ENCODE measurements at places on chromosomes 5 and 9.
A peak's percentile ranks its signal among the peaks of the same experiment; 100 is the strongest.

GRCh38 chr5:87278590-87279100 is 11.0 kb downstream of the RASA1 start:
- DNase-seq: no peak

GRCh38 chr9:107281922-107282667 is 984 bp upstream of the RAD23B start:
- no peak for DNase-seq

- no peak for DNase-seq
Observed at GRCh38 chr5:131473731-131474130, 161.3 kb downstream of the RAPGEF6 start.

DNA sequence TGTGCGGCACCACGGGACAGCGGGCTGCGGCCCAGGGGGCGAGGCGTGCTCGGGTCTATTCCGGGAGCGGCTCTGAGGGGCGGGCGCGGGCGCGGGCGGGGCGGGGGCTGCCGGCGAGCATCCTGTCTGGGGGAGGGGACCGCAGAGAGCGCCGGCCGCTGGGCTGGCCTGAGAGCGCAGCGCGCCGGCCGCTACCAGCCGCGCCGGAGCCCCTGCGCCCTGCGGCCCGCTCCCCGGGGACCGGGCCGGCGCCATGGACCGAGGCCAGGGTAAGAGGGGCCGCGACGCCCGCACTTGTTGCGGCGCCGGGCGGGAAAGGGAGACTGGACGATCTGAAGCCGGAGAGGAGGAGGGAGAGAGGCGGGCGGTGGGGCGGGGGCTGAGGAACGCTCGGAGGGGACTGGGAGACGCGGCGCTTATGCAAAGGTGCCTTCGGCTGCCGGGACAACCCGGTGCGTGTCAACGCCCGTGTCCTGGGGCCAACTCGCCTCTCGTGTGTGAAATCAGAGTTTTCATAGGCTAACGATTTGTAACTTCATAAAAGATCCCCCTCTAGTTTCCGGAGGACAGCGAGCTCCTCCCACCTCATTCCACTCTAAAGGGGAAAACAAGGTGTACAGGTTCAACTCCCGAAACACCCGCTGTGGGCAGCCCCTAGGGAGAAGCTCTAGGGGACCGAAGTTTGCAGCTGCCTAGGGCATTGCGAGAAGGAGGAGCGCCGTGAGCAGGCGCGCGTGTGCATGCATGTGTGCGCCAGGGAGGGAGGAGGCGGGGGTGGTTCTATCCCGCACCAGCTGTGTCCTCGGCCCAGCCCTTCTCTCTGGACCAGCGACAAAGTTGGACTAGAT is at the start of gene AFAP1L1:
AFAP1L1 (plus strand) TSS at position 144 of the 848 bp plus-strand sequence; CDS start at position 254, 110 bp downstream.
- no peak for DNase-seq

DNA sequence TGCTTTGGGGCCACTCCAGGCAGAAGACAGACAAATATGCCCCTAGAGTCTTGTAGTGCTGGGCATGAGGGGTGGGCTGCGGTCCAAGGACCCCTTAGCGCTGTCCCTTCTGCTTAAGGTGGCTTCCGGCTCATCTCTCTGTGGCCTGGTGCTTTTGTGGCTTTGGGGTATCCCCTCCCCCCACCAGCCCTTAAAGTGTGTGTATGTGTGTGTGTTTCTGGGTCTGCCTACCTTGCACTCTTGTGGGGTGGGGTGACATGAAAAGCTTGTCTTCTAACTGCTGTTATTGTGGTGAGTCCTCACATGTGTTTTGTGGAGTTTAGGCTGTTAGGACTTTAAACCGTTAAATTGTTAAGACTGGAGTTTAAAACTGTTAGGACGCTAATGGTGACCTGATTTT is 23.6 kb downstream of the MARCHF6 start:
- DNase-seq: no peak

GRCh38 chr5:33994845-33995244 is 10.4 kb upstream of the SLC45A2 start:
- peak; percentile 54 for DNase-seq

Data from activated CD4-positive, alpha-beta T cell treated with anti-CD3 and anti-CD28 coated beads, Interleukin-2, Interleukin-6, amounts not matched to agents 100 ng/mL and 50 ng/mL, durations not matched to agents 16 hours and 8 hours (primary cell).